ENCODE measurements at places on chromosomes 3 and 15. TPM values are rescaled to one million over a fixed set of nuclear protein-coding genes. Genes with fewer than 3 reads are reported as not detected.

Gene GJD2
- total RNA-seq = not detected

Gene CPA3
- total RNA-seq = not detected

Gene TM4SF4
- total RNA-seq = not detected

Gene NOX5
- total RNA-seq = not detected
